Left renal cortex interstitium (tissue), 4 donors: ENCODE measurements at places on chromosomes 6 and 20.

DNA sequence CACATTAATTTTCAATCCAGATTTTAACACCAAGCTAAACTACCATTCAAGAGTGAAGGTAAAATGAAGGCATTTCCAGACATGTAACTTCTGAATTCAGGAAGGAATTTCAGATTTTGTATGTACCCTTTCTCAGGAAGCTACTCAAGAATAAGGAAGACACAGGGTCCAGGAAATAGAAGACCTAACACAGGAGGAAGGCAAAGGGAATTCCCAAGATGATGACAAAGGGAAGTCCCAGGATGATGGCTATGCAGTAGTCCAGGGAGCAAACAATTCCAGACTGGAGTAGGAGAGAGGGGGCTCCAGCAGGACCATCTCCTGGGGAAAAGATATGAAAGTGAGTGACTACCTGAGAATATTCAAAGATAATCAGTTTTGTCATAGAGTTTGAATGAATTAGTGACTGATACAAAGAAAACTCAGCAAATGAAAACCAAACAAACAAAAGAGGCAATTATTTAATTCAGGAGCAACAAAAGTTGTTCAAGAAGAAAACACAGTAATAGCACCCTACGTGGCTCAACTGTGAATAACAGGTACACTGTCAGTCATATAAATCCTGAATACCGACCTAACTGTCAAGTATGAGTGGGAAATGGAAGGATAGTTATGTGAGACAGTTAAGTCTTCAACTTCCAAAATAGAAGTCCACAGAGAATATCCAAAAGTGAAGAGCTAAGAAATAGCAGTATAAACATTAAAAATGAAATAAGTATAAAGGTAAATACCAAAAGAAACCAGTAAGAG, 4.0 kb downstream of the RNF24 start:
- no peak for DNase-seq

DNA sequence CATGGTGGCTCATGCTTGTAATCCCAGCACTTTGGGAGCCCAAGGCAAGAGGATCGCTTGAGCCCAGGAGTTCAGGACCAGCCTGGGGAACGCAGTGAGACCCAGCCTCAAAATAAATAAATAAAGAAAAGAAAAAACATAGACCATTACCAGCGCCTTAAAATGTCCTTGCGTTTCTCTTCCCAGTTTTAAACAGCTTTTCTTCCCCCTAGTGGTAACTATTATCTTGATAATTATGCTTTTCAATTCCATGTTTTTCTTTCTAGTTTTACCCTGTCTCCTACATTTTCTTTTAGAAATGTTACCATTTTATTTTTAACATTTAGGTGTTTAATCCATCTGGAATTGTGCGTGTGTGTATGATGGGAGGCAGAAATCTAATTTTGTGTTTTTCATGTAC, 24.4 kb downstream of the DNAH8 start:
- DNase-seq, result no peak

- DNase-seq, result no peak
Measured at GRCh38 chr6:45812922-45813321, 202.7 kb downstream of the CLIC5 start.

- DNase-seq, result no peak
Measured at GRCh38 chr6:90078513-90079289, 184.4 kb downstream of the GJA10 start.
